Naive thymus-derived CD4-positive, alpha-beta T cell (primary cell): ENCODE measurements at places on chromosomes 12 and 14. TPM values are rescaled to one million over a fixed set of nuclear protein-coding genes. Genes with fewer than 3 reads are reported as not detected.

Gene KCNK10
- 0.21 TPM for total RNA-seq

- no peak for DNase-seq
Observed at GRCh38 chr14:53613404-53614253, 343.0 kb downstream of the BMP4 start.

- DNase-seq, result no peak
Observed at GRCh38 chr12:7093486-7093885, 1.2 kb upstream of the C1R start.

- no peak for DNase-seq
Observed at GRCh38 chr14:85528080-85528896, 1.7 kb upstream of the FLRT2 start.

Gene NGB
- total RNA-seq, result not detected in 2 replicates

DNA sequence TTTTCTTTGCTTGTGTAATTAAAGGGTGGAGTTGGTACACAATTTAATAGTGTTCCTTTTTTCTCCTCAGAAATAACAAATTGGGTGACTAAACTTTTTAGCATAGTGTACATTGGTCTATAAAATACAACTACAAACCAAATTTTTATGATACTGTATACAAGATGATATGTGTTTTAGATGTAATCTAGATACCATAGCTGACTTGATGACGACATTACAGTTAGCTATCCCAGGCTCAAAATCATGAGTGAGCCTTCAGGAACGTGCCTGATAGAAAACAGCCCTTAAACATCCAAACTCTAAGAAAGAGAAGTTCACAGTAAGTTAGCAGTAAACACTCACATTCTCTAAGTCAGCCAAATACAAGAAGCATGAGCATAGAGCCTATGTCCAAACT lies 99.0 kb upstream of the SSTR1 start:
- DNase-seq, result no peak

Gene KRT73
- 71.7 TPM for total RNA-seq

Gene GCH1
- total RNA-seq, result 21.4 TPM
